Inflammatory macrophage treated with lipopolysaccharide for 1 hour (primary cell): ENCODE measurements at places on chromosomes 13 and 19.

- DNase-seq = no peak
These were observed 175.1 kb downstream of the ITGBL1 start for GRCh38 chr13:101627556-101627943.

- no peak for DNase-seq
These were observed 3.7 kb upstream of the NTN5 start for GRCh38 chr19:48676487-48676886.

- no peak for DNase-seq
These were observed 35.6 kb upstream of the PEPD start for GRCh38 chr19:33557196-33557595.

GRCh38 chr19:21593934-21594820 lies 88.8 kb downstream of the ZNF429 start:
- DNase-seq = peak; percentile 91

- no peak for DNase-seq
These were observed 7.7 kb upstream of the SERP2 start for GRCh38 chr13:44365899-44366298.

- no peak for DNase-seq
These were observed 50.9 kb upstream of the SPACA7 start for GRCh38 chr13:112325142-112325808.

- DNase-seq = no peak
These were observed 86.7 kb downstream of the DNAJC15 start for GRCh38 chr13:43110036-43110435.

GRCh38 chr13:36046672-36047071 lies 84.5 kb downstream of the DCLK1 start:
- DNase-seq = no peak

GRCh38 chr19:12982648-12983047 lies 12.6 kb upstream of the NFIX start:
- no peak for DNase-seq

- DNase-seq = peak; percentile 92
These were observed 21.9 kb downstream of the GRIN2D start for GRCh38 chr19:48415395-48415794.

GRCh38 chr13:21590231-21590630 lies 13.7 kb downstream of the MICU2 start:
- DNase-seq = no peak

DNA sequence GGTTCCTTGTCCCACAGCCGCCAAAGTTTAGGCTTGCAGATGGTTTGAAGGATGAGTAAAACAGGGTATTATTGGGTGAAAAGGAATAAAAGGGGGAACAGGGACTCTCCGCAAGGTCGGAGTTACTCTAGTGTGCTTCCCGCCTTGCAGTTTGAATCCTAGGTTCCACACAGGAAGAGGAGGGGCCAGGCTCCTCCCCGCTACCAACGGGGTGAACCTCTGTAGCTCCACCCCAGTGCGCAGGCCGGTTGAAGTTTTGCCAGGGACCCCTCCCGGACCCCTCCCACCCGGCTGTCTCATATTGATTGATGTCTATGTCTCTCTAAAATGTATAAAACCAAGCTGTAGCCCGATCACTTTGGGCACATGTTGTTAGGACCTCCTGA lies 11.6 kb upstream of the GTF2F2 start:
- DNase-seq = no peak

DNA sequence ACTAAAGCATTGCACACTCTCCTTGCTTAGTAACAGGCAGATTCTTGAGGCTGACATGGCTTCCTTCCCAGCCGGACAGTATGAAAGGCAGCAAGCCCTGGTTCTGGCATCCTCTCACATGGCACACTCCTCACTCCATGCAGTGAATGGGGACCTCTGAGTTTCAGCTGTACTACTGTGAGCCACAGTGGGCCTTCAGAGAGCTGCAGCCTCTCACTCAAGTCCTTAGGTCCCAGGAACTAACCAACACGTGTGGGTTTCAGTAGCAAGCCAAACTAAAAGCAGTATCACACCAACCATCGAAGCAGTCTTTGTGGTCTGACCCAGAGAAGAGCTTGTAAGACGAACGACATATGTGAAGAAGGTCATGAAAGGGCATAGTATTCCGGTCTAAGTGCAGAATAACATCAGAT lies 128.2 kb downstream of the TBC1D4 start:
- DNase-seq = no peak

DNA sequence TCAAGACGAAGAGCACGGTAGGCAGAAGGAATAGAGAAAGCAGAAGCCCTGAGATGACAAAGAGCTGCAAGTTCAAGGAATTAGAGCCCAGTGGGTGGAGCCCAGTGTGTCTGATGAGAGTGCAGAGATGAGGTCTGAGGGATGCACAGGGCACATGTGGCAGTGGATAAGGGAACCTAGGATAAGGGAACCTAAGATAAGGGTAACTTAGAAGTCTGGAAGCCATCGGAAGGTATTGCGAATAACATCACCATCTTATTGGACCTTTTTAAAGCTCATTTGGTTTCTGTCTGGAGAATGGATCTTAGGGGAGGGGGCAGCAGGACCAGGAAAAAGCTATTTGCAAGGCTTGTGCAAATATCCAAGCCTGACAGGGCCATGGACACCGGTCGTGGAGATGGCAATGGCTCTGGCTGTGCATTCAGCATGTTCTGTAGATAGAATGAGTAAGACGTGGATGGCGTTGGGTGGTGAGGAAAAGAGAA lies 1.3 kb downstream of the FPR3 start:
- peak; percentile 85 for DNase-seq

DNA sequence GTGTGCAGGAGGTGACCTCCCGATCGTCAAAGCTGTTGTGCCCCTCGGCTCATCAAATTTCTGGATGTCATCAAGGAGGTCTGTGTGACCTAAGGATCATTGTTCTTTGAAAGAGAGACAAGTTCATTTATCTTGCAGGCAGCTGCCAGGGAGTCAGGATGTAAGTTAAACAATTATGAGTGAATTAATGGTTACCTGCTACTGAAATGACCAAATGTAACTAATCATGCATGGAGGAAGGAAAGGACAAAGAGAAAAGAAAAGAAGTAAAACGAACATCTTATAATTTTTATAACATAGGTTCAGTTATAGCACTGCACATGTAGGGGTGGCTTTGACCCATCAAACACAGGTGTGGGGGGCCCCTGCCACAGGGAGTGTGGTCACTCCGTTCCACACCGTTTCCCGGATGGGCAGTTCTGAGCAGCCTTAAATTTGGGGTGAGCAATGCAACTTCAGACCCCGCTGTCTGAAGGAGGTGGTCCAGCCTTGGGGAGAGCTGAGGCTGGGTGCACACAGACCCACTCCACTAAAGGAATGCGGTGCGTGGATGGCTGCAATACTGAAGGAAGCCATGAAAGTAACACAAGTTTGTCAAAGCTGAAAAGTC lies 5.3 kb downstream of the CD22 start:
- DNase-seq = no peak

DNA sequence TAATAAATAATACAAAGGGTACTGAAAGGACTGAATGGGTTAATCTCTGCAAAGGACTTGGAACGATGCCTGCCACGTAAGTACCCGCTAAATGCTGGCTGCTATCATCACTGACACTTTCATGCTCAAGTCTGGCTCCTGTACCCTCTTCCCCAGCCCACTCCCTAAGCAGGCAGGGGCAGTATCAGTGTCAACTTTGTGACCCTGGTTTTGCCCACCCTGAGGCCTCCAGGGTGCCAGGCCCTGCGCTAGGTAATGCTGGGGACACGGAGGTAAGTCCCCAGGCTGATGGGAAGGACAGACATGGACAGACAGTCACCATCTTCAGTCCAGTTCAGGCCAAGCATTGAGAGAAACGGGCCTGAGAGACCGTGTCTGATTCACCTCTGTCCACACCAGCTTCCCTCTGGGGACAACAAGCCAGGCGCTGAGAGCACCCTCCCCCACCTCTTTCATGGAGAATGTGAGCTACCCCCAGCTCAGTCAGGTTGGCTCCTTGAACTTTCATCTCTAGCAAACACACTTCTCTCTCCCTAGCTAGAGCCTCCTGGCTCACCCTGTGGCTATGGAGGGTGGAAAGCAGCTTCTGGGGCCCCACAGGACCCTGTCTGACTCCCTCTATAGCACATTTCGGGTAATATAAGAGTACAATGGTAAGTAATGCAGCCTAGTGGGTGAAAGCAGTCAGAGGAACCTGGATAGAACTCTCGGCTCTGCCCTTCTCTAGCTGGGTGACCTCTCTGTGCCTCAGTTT lies 800 bp downstream of the ETFB start:
- DNase-seq = no peak

DNA sequence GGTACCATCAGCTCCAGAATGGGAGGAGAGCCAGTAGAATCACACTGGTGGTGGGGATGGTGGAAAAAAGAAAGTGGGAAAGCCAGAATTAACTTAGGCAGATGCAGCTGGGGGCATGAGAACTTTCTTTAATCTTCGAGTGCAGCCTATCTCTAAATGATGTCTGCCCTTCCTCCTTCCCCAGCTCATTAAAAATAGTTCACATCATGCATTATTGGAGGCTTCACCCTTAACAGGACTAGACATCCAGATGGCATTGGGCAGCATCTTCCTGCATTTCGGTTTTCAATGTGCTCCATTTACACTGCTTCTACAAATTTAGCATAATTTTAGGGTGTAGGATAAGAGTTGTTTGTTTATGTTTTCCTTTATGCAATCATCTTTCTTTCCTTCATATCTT lies 272.8 kb downstream of the COG6 start:
- DNase-seq = no peak

GRCh38 chr19:10984166-10984735 lies 23.4 kb downstream of the SMARCA4 start:
- no peak for DNase-seq

DNA sequence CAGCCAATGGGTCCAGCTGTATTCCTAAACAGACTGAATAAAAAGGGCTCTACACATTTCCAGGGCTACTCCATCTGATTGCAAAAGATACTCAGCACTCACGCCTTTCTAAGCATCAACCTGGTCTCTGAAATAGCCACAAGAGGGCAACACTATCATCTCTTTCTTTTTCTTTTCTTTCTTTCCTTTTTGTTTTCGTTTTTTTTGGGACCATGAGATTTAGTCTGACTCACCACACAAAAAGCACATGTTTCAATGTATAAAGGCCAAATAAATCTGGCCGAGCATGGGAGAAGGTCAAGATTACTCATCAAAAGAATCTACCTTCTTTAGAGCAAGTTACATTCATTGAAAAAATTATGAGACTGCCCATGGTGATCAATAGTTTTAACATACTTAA lies 805.6 kb upstream of the ARGLU1 start:
- no peak for DNase-seq

DNA sequence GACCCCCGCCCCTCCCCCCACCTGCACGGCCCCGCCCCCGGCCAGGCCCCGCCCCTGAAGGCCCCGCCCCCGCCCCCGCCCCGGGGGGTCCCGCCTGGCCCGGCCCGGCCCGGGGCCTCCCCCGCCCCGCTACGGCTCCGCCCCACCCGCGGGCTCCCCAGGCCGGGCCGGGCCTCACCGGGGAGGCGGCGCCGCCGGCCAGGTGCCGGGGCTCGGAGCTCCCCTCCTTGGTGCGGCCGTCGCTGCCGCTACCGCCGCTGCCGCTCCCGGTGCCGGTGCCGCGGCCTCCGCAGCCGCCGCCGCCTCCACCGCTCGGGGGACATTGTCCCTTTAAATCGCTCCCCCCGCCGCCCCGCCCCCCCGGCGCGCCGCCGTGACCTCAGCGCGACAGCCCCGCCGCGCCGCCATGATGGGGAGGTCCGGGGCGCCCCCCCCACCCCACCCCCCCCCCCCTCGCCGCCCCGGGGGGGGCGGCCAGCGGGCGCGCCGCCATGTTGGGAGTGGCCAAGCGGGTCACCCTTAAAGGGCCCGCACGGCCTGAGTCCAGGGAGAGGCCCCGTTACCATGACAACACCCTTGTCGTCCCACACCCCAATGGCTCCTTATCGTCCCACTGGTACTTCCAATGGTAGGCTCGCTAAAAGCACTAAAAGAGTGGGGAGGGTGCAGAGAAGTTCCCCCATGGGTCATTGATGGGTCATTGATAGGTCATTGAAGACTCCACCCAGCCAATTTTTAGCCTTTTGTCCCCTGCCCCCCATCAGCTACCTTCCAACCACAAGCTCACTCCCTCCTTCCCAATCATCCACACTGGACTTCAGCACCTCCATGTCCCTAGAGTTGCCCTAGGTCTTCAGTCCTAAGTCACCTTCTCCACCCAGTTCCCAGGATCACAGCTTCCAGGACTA lies at the start of gene WIZ:
Gene WIZ, minus strand, starts transcription at position 337 of the 908 bp plus-strand sequence. CDS start 1,649 bp downstream, outside the sequence.
- DNase-seq = peak; percentile 73

- DNase-seq = no peak
These were observed 124.7 kb upstream of the VSTM2B start for GRCh38 chr19:29400917-29401711.

DNA sequence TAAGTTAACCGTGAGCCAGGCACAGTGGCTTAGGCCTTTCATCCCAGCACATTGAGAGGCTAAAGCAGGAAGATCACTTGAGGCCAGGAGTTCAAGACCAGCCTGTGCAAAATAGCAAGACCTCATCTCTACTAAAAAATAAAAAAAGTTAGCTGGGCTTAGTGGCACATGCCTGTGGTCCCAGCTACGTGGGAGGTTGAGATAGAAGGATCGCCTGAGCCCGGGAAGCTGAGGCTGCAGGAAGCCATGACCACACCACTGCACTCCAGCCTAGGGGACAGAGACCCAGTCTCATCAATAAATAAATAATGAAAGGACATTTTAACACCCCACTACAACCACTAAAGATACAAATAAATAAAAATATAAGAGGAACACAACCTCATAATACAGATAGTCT lies 21.6 kb downstream of the LSM14A start:
- DNase-seq = no peak

DNA sequence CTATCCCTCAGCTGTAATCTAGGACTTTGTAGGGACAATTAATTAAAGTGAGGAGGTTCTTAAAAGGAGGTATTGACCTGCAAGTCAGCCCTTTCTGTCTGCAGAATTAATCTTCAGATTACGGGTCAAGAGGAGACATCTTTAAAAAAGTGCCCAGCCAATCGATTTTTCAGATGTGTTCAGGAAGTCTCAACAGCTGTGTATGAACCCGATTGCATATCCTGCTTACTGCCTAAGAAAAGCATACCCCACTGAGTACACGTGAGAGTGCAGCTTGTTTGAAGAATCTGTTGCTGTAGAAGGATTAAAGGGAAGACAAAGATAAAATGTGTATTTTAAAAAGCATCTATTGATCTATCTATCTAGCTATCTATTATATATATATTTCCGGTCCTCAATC lies 1194.5 kb downstream of the UQCRFS1 start:
- no peak for DNase-seq

- DNase-seq = no peak
These were observed 15.3 kb upstream of the CDC16 start for GRCh38 chr13:114219392-114219791.

DNA sequence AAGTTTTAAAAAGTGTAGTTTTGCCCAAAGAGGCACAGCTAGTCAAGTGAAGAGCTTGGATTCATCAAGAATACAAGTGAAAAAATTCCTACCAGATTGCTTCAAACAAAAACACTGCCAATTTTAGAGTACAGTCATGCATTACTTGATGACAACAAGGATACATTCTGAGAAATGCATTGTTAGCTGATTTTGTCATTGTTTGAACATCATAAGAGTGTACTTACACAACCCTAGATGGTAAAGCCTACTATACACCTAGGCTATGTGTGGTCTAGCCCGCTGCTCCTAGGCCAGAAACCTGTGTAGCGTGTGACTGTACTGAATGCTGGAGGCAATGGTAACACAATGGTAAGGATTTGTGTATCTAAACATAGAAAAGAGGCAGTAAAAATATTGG lies 41.1 kb downstream of the TMTC4 start:
- DNase-seq = no peak
